ENCODE measurements at places on chromosomes 7 and 10.

GRCh38 chr7:42186151-42186550 lies 50.9 kb downstream of the GLI3 start:
- DNase-seq: no peak

- DNase-seq: no peak
These were observed 92.2 kb downstream of the DOCK4 start for GRCh38 chr7:112113913-112114575.

DNA sequence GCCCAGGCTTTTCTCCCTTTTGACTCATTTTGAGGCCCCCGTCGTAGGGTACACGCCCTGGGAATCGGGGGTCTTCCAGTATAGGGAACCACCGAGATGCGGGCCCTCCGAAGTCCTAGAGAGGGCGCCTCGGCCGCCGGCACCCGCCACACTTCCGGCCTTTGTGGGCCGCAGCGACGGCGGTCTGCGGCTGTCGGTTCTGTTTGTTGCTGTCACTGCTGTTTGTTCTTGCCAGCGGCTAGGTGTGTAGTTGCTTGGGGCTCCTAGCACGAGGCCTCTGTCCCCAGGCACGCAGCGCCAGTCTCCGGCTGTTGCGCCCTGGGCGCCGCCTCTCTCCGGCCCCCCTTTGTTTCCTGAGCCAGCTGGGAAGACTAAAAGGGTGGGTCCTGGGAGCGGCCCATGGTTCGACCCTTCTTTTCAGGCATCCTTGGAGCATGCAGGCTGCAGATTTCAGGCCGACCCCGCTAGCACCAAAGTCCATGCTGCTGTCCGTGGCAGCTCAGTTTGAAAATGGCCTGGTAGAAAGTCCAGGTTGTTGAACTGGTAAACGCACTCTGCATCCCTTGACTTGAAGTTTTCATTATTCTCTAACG lies 17.8 kb upstream of the ZKSCAN1 start:
- peak; percentile 86 for DNase-seq

- DNase-seq: no peak
These were observed 78.4 kb upstream of the AFAP1L2 start for GRCh38 chr10:114482480-114483304.

DNA sequence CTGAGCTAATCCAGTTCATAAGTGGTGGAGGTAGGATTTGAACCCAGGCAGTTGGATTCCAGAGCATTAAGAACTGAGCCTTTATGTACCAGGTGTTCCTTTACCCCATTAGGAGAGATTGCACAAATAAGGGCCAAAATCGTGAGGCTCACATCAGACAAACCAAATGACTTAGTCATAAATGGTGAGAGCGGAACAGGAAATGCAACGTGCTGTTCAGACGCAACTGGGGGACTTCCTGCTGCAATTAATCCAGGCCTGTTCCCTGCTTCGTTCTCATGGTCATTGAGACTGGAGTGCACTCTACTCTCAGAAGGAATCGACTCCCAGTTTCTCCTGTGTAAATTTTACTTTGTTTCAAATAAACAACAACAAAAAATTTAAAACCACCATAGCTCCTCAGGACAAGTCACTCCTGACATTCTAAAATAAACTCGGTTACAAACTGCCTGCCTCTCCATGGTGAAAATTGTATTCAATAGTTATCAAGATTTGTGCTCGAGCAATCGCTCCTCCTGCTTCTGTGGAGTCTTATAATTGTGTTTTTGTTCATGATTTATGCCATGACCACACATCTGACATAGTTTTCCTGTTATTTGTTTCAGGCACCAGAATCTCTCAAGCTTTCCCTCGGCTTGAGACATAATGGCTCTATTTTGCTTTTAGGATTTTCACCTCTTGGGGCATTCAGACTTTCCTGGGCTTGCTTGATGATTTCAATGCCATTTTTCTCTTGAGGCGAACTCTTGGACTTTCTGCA lies 115.3 kb upstream of the BMPER start:
- DNase-seq: no peak

GRCh38 chr7:68364886-68365625 lies 1233.2 kb upstream of the AUTS2 start:
- no peak for DNase-seq

All from activated effector memory CD4-positive, alpha-beta T cell treated with anti-CD3 and anti-CD28 coated beads, Interleukin-2, amount 50 U/mL, for 16 hours (primary cell).